A375 (cell line): ENCODE measurements at places on chromosomes 1 and 21. TPM values are rescaled to one million over a fixed set of nuclear protein-coding genes. Genes with fewer than 3 reads are reported as not detected.

MYOM3 gene
- 0.03 and 0.08 TPM in 2 replicates for total RNA-seq

CCDC185 gene
- not detected in 2 replicates for total RNA-seq

TRIM58 gene
- total RNA-seq: 12.9 and 13.2 TPM in 2 replicates

EDN2 gene
- total RNA-seq: 0.11 TPM in 1 of 2 replicates, not detected in the other

TTC22 gene
- not detected in 2 replicates for total RNA-seq

TRIM67 gene
- under 0.01 TPM in 1 of 2 replicates, not detected in the other for total RNA-seq

TCHHL1 gene
- not detected in 2 replicates for total RNA-seq

PGLYRP4 gene
- total RNA-seq: not detected in 2 replicates

NUDT4B gene
- total RNA-seq: 22.6 and 35.3 TPM in 2 replicates

KCNJ9 gene
- not detected in 2 replicates for total RNA-seq

PEAR1 gene
- 0.49 and 1.7 TPM in 2 replicates for total RNA-seq

CRYAA gene
- not detected in 2 replicates for total RNA-seq

OVAAL gene
- not detected in 2 replicates for total RNA-seq

EPRS1 gene
- 228 and 231 TPM in 2 replicates for total RNA-seq

OR2L2 gene
- 0.04 and 0.29 TPM in 2 replicates for total RNA-seq

LINGO4 gene
- not detected in 2 replicates for total RNA-seq

WDR3 gene
- total RNA-seq: 91.6 and 96.2 TPM in 2 replicates

CYP4A22 gene
- total RNA-seq: not detected in 2 replicates

ZYG11A gene
- 0.04 TPM in 1 of 2 replicates, not detected in the other for total RNA-seq

SIM2 gene
- total RNA-seq: 0.19 and 0.23 TPM in 2 replicates

TNFRSF9 gene
- total RNA-seq: 0.04 and 0.29 TPM in 2 replicates

C1orf50 gene
- 2.3 and 3.5 TPM in 2 replicates for total RNA-seq

MIXL1 gene
- not detected in 2 replicates for total RNA-seq

C1orf185 gene
- total RNA-seq: 0.74 TPM in 1 of 2 replicates, not detected in the other

C1orf210 gene
- not detected in 2 replicates for total RNA-seq

TMPRSS3 gene
- 0.45 and 0.79 TPM in 2 replicates for total RNA-seq

GPR25 gene
- total RNA-seq: not detected in 2 replicates

FMO5 gene
- total RNA-seq: 0.29 and 0.53 TPM in 2 replicates

TSPEAR gene
- not detected in 2 replicates for total RNA-seq

FCAMR gene
- total RNA-seq: not detected in 2 replicates

LCK gene
- total RNA-seq: 0.30 TPM in 1 of 2 replicates, not detected in the other

FMO4 gene
- total RNA-seq: 0.72 and 1.5 TPM in 2 replicates
